ENCODE measurements at places on chromosomes 13 and 19.

- DNase-seq: no peak
Measured at GRCh38 chr19:43561139-43561970, 14.0 kb downstream of the XRCC1 start.

DNA sequence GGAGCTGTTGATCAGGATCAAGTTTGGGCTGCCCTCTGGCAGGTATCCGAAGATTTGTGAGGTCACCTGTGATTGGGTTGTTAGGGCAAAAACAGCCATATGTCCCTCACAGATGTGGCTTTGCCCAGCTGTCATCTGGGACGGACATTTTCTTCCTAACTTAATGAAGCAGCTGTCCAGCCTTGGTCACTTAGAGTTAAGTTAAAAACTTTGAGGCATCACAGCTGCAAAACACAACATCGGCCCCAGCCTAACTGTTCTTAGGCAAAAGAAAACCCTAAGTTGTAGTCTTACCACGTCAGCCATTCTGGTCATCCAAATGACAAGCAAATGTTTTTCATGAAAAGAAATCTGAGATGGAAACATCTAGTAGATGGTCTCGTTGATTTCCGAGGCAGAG lies 318.4 kb downstream of the DCLK1 start:
- no peak for DNase-seq

DNA sequence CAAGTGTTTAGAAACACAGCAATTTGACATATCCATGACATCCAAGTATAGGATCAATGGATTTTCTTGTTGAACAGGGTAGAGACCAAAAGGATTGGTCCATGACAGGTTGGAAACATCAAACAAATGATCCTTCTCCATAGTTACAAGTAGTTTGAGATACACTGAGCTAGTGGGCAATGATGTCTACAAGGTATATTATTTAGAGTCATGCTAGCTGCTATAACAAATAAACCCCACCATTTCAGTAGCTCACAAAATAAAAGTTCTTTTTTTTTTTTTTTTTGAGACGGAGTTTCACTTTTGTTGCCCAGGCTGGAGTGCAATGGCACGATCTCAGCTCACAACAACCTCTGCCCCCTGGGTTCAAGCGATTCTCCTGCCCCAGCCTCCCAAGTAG lies 4.9 kb upstream of the HAUS5 start:
- DNase-seq: no peak

GRCh38 chr19:632579-633067 lies 714 bp downstream of the POLRMT start:
- DNase-seq: no peak

GRCh38 chr13:79662882-79663281 lies 181.9 kb downstream of the NDFIP2 start:
- no peak for DNase-seq

DNA sequence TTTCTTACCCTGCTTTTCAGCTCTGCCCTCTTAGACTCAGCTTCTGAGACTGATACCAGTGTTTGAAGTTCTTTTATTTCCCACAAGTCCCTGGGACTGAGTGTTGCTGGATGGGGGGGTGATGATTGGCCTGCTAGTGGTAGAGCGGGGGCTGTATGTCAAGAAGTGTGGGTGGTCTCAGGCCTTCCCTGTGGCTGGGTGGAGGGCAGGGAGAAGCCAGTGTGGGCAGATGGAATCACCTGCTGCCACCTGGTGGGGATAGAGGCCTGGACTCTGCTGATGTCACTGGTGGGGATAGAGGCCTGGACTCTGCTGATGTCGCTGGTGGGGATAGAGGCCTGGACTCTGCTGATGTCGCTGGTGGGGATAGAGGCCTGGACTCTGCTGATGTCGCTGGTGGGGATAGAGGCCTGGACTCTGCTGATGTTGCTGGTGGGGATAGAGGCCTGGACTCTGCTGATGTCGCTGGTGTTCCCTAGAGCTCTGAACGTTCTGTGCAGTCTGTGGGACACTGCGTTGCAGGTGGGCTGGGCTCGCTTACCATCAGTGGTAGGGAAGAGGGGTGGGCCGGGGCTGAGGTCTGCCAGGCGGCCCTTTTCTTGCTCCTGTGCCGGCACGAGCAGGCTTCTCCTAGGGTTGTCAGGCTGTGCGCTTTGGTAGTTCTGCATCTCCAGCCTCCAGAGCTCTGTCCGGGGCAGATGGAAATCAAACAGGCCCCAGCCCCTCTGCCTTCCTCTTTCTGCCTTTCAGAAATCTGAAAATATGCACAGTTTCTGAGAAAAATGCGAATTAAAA lies 101.3 kb downstream of the ARHGEF7 start:
- DNase-seq: peak; percentile 19

- DNase-seq: no peak
Measured at GRCh38 chr13:25874064-25874737, 177.6 kb downstream of the SHISA2 start.

DNA sequence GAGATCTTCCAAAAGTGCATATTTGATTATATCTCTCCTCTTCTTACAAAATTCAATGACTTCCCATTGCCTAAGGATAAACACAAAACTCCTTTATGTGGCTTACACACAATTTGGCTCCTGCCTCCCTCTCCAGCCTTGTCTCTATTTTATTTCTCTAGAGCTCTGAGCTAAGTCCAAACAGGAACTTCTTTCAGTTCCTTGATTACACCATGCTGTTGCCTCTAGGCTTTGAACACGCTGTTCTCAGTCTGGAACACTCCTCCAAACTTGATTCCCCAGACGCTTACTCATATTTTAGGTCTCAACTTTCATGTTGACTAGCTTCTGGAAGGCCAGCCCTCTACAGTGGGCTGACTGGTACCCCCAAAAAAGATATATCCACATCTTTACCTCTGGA lies 258.5 kb downstream of the COG6 start:
- DNase-seq: no peak

DNA sequence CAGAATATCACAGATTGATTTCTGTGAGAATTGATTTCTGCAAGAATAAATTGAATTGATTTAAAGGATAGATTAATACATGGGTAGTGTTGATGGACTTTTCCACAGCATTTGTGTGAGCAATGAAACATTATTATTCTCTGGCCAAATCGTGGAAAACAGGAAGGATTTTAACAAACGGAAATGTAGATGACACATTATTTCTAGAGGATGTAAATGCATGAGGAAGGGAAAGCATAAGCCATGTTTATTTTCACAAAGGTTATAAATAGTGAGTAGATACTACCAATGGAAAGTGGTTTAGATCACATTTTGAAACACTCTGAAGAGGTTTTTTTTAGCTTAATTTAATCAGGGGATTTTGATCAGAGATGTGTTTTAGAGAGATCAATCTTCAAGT lies 1534.6 kb upstream of the MIR17HG start:
- no peak for DNase-seq

- DNase-seq: peak; percentile 70
Measured at GRCh38 chr19:43784981-43785808, 4.4 kb upstream of the KCNN4 start.

GRCh38 chr19:46125447-46125846 lies 959 bp upstream of the IGFL3 start:
- no peak for DNase-seq

- DNase-seq: no peak
Measured at GRCh38 chr19:41936961-41937360, 8.7 kb upstream of the ERFL start.

DNA sequence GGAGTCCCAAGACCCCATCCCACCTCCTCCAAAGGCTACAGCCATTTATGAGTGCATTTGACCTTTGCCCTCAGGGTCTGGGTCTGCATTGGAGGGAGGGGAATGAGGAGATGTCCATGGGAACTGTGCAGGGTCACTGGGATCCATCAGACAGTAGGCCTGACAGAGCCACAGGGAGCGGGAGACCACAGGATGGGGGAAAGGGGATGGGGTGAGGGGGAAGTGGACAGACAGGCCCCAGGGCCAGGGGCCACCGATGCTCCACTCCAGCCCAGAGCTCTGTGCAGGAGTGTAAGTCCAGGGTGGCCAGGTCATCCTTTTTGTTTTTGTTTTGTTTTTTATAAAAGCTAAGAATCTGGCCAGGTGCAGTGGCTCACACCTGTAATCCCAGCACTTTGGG lies 82.5 kb downstream of the CHST8 start:
- DNase-seq: no peak

GRCh38 chr19:11963566-11964355 lies 1.1 kb upstream of the ZNF763 start:
- DNase-seq: peak; percentile 83

- no peak for DNase-seq
Measured at GRCh38 chr19:43789029-43789428, 8.3 kb upstream of the KCNN4 start.

DNA sequence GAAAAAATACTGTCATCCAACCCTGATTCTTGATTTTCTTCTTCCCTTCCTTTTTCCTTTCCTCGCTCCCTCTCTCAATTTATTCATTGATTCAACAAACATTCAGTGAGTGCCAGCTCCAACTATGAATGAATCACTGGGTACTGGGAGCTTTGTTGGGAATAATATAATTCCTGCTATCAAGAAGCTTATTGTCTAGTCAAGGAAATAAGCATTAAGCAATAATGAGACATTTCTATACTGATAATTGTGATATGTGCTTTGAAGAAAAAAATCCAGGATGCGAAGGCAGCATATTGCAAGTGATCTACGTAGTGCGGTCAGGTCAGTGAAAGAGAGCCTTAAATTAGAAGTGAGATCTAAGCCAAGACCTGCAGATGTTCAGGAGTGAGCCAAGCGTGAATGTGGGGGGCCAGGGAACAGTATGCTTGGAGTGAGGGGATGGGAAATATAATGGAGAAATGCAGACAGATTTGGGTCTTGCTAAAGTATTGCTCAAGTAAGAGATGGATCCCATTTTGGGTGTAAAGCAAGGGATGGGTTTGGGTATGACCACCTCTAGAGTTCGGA lies 253.5 kb downstream of the LHFPL6 start:
- no peak for DNase-seq

GRCh38 chr19:7509625-7510024 lies 6.3 kb upstream of the ZNF358 start:
- no peak for DNase-seq

- DNase-seq: no peak
Measured at GRCh38 chr19:33385956-33386355, 12.4 kb downstream of the CEBPG start.

DNA sequence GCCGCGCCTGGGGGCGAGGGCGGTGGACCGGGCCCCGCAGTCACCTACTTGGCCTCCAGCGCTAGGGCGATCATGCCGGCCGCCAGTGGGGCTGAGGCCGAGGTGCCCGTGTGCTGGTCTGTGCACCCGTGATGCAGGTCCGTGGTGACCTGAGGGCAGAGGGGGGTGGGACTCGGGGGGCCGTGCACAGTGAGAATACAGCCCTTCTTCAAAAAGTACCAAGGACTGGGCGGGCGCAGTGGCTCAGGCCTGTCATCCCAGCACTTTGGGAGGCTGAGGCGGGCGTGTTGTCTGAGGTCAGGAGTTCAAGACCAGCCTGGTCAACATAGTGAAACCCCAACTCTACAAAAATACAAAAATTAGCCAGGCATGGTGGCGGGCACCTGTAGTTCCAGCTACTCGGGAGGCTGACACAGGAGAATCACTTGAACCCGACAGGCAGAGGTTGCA lies 5.0 kb upstream of the C19orf25 start:
- DNase-seq: no peak

- DNase-seq: no peak
Measured at GRCh38 chr13:70023516-70023915, 84.1 kb upstream of the ATXN8OS start.

GRCh38 chr13:71583581-71583980 lies 283.4 kb downstream of the DACH1 start:
- no peak for DNase-seq

DNA sequence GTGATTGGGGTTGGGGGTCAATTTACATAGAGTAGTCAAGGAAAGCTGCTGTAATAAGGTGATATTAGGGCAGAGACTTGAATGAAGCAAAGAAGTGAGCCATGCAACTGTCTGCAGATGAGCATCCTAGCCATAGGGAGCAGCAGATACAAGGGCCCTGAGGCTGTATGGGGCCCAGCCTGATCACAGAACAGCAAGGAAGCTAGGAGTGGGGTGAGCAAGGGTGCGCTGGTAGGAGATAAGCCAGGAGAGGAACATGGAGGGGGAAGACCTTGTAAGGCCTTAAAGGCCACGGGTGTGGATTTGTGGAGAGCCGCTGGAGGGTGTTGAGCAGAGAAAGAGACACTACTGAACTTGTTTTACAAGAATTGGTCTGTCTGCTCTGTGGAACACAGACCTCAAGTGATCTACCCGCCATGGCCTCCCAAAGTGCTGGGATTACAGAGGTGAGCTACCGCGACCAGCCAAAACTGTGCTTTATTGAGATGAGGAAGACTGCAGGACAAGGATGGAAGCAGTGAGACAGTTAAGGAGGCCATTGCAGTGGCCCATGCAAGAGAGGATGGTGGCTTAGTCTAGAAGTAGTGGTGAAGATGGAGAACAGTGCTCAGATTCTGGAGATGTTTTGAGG lies 93.0 kb downstream of the ZAR1L start:
- no peak for DNase-seq

DNA sequence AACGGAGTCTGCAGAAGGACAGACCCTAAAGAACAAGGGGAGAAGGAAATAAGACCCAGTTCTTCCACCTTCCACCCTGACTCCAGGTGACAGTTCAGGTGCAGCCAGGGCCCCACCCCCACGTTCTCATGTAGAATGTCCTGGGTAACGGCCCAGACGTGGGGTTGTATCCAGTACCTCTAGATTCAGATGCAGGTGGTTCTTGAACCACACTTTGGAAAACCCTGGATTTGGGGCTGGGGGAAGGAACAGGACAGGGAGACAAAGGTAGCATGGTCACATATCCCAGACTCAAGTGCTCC lies 2.2 kb downstream of the DMPK start:
- no peak for DNase-seq

DNA sequence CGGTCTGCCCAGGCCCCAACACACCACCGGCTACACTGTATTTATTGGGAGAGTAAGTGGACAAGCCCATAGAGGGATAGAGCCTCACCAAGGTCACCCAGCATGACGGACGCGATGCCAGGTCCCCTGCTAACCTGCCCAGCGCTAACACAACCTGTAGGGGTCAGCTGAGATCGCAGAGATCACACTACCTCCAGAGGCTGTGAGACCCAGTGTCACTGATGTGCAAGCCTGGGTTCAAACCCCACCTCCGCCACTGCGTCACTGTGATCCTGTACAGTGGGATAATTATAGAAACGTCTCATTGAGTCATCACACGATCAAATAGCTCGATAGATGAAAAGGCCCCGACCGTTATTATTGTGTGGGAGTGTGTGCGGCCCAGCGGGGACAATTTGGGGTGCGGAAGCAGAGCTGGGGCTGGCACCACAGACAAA lies 10.6 kb upstream of the TLE2 start:
- DNase-seq: no peak

GRCh38 chr13:95579303-95579702 lies 26.8 kb downstream of the CLDN10 start:
- no peak for DNase-seq

- no peak for DNase-seq
Measured at GRCh38 chr13:100636004-100636403, 38.6 kb downstream of the TMTC4 start.

DNA sequence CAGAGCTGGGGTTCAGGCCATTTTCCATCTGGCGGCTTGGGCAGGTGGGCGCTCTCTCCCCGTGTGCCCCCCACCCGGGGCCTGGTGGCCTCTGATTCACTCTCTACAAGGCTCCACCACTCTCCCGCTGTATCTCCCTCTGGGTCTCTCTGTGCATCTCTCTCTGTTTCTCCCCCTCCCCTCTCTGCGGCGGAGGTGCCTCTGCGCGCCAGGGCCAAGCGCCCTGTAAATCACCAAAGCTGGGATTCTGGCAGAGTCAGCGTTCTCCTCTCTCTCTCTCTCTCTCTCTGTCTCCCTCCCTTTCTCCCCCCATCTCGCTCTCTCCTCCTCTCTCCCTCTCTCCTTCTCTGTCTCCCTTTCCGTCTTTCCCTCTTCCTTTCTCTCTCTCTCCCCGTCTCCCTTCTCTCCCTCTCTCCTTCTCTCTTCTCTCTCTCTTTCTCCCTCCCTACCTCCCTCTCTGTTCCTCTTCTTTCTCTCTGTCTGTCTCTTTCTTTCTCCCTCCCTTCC lies 3.9 kb downstream of the NFIC start:
- no peak for DNase-seq

Measured in CD8-positive, alpha-beta T cell (primary cell).